ENCODE measurements at places on chromosomes 4 and X.
A peak's percentile ranks its signal among the peaks of the same experiment; 100 is the strongest.

DNA sequence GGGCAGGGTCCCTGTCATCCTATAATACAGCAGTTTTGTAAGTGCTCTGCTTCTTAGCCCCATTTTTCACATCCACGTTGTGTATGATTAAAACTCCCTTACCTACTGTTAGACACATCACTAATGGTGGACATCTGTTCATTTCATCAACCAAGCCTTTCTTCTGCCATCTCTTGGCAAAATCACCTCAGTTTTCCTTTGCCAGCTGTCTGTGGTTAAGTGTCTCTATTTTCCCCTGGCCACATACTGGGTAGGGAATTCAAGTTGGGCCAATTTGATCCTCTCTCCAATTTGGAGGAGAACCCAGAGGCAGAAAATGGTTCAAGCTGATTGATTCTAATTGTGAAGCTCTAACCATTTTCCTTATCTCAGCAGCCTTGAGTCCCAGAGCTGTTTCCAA, 436.1 kb downstream of the PCDH7 start:
- no peak for DNase-seq

- DNase-seq = no peak
Observed at GRCh38 chrX:134443461-134443860, 16.5 kb upstream of the HPRT1 start.

DNA sequence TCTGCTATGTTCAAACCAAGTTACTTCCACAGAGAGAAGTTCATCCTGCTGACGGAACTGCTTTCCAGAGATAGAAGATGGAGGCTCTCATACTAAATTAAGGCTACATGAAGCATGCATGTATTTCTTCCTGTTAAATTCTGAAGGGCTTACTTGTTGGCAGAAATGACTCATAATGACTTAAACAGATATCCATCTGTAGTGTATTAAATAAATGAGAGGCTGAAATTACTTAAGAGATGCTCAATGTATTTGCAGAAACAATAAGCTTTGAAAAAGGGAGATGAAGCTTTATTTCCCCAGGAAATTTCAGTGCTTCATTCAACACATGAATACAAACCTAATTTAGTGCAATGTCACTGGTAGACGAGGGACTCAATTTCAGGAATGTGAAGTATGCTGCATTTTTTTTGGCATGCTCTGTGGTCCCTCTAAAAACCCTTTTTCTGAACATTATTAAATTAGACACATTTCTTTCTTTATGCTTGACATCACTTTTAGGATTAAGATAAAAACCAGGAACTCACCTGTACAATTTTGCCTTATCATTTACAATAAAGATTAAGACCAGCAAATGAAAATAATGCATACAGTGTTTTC, 759.1 kb upstream of the POU3F4 start:
- no peak for DNase-seq

GRCh38 chr4:32519060-32519459, 1798.9 kb downstream of the PCDH7 start:
- no peak for DNase-seq

DNA sequence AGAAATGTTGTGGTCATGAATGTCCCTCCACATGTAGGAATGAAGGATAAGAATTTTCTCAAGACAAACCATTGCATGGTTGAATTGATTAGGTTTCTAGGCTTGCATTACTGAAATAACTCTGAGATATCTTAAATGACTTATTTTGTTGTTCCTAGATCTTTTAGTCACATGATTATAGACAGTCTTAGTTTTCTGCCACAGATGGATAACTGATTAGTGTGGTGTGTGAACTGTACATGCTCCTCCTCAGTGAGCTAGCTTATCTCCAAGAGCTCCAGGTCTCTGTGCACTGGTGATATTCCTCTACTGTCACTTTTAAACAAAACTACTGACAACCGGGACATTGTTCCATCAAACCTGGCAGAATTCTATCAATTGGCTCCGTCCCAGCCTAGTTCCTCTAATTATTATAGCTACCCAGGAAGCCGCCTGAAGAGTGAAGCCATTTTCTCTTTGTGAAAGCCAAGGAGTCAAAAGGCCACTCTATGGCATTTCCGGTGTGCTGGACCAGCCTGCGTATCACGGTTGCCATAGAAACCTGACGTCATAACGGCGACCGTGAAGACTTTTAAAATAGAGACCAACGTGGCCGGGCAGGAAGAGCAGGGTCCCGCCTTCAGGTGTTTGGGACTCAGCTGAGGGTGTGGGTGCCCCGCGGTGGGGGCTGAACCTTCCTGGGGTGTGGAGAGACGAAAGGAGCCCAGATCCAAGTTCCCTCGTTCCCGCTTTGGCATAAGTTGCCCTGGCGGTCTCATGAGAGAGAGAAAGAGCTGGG, 28.1 kb downstream of the BEX3 start:
- DNase-seq = peak; percentile 2

- DNase-seq = no peak
Observed at GRCh38 chrX:119729408-119730201, 28.8 kb upstream of the SOWAHD start.

GRCh38 chrX:24902806-24903205, 113.0 kb downstream of the ARX start:
- no peak for DNase-seq

DNA sequence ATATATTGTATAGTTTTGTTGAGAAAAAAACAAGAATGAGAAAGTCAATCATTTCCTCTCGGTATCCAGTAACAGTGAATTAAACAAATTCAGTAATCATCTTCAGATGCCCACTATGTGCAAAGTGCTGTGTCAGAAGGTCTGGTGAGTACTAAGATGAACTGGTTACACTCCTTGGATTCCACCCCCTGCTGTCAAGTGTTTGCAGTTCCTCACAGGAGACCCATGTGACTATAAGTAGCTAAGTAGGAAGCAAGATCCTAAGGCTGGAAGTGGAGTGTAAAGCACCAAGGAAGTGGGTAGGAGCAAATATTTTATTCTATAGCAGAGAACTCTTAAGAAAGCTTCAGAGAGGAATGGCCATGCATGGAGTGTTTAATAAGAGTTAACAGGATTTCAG, 73.6 kb downstream of the SNX25 start:
- DNase-seq = no peak

GRCh38 chr4:1459081-1459721, 53.0 kb upstream of the NKX1-1 start:
- no peak for DNase-seq

DNA sequence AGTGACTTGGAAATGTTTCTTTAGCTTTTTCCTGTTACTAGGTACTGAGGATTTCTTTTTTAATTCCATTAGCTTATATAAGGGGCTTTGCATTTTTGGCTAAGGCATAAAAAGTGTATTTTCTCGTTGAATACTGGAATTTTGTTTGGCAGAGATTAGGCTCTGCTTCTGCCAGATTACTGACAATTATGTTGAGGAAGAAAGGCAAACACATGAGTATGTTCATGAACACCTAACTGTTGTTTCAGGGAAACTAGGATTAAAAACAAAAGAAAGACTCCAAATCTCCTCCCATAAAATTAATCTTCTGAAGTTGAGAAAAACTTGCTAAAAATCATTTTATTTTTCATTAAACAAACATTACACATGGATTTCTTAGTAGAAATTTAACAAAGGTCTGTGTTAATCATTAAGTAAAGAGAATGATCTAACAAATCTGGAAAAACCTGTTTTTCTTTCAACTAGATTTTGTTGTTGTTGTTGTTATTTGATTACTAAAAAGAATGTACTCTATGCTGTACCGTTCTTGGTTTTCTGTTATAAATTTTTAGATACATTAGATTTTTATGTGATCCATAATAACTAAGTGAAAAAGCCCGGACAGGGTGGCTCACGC, 43.3 kb upstream of the STAG2 start:
- no peak for DNase-seq

DNA sequence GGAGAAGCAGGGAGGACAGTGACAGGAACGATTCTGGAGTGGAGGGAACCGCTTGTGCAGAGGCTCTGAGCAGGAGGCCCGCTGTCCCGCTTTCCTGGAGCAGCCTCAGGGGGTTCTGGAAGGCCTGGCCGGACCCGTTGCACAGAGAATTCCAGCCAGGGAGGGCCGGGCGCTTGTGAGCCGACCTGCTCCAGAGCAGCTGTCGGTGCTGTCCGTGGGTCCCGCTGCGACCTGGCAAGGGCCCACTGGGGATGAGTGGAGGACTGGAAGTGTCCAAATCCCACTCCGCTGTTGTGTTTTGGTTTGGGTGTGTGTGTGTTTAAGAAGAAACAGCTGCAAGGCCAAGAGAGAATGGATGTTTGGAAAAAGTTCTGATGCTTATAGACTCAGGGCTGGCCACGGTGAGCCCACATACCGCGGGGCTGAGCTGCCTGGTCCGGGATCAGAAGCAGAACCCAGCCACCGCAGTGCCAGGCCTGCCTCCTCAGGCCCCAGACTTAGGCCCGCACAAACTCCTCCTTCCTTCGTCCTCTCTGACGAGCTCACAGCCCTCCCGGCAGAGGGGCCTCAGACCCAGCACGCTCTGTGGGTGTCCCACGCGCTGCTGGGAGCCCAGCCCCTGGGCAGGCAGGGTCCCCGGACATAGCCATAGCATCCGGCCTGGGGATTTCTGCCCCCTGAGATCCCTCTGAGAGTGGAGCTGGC, 73.9 kb downstream of the HTRA3 start:
- no peak for DNase-seq

- no peak for DNase-seq
Observed at GRCh38 chr4:168550064-168550766, 53.4 kb downstream of the PALLD start.

DNA sequence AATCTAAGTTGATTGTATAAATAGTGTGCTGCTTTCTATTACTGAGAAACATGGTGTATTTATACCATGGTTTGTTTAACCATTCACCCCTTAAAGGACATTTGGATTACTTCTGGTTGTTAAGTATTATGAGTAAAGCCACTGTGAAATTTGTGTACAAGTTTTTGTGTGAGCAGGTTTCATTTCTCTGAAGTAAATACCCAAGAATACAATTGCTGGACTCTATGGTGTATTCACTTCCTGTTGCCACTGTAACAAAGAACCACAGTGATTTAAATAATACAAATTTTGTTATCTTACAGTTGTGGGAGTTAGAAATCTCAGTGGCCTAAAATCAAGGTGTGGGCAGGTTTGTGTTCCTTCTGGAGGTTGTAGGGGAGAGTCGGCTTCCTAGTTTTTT, 869.6 kb downstream of the CCSER1 start:
- DNase-seq = no peak

DNA sequence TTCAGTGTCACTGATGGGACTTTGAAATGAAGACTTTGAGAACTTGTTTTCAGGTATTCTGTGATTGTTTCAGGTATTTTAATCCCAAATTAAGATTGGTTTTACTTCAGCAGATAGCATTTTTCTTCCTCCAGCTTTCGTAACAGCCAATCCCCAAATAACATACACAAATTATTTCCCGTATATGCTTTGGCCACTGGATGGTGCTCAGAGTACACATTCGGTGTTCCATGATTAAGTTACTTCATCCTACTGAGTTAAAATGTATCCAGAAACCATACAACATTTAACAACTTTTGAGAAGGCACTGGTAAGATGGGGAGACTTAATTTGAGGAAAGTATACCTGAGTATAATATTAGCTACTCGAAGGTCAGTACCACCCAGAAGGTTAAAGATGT, 233.4 kb upstream of the FAM47A start:
- DNase-seq = no peak

DNA sequence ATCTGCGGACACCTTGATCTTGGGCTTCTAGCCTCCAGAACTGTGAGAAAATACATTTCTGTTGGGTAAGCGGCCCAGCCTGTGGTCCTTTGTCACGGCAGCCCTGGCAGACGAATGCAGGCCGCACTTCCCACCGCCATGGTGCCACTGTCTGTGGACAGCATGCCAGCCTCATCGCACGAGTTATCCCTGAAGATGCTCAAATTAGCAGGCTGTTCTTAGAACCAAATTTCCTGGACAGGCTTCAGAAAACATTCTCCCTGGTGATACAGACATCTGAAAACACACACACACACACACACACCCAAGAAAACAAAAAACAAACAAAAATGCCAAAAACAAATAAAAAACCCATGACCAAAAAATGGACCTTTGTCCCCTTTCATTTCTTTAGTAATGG, 343.5 kb upstream of the GATB start:
- no peak for DNase-seq

DNA sequence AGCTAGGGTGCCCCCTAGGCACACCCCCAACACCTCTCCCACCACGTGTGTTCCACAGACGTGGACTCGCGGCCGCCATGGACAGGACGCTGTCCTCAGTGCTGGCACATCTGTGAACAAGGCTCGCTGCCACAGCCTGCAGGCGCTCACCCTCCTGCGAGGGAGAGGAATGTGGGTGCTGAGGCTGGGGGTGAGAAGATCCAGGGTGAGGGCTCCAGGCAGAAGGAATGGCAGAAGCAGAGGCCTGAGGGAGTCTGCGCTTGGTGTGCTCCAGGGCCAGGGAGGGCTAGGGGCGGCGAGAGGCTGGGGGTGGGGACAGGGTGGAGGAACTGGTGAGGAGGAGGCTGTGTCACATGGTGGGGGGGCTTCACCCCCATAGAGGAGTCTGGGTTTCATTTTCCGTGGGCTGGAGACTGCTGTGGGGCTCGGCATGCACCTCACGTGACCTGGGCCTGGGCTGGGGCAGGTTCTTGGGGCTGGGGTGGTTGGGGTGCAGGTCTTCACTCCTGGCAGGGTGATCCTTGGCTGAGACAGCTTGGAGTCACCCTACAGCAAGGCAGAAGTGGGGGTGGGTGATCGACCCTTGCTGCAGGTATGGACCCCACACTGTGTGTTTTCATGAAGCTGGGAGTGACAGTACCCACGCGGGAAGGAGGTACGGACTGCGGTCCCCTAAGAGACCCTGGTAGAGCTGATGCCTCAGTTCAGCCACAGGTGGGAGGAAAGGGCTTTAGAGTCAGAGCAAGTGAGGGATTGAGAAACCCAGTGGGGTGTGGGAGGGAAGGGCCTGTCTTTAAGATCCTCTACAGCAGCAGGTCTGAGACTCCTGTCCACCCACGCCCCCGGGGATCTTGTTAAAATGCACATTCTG, 103.7 kb downstream of the PSAPL1 start:
- DNase-seq = no peak

DNA sequence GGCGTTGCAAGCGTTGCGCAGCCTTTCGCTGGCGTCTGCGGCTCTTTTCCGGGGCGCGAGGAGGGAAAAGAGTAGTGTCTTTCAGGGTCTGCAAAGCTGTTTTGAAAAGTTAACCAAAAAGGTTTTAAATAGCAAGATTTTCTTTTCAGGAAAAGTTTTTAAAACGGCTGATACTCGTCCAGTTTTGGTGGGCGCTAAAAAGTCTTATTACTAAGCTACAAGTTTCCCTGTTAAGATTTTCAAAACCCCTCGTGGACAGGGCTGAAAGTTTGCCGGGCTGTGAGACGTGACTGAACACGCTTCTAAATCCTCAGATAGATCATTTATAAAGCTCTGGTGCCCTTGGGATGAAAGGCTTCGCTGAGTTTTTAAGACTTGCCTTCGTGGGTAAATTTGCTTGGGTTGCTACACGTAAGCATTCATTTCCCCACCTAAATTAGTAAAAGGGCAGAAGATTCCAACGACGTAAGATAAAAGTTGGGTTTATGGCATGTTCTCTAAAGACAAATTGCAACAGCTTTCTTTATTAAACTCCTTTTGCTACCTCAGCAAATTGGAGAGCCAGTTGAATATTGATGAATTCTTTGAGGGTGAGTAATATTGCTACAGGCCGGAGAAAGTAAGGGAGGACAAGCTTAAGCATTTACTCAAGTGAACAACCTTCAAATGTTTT, 91.5 kb downstream of the HPRT1 start:
- DNase-seq = no peak

All from GM12891 (cell line).